Substantia nigra (tissue), 51 donors: ENCODE measurements at places on chromosomes 13 and 19.
A peak's percentile ranks its signal among the peaks of the same experiment; 100 is the strongest.

DNA sequence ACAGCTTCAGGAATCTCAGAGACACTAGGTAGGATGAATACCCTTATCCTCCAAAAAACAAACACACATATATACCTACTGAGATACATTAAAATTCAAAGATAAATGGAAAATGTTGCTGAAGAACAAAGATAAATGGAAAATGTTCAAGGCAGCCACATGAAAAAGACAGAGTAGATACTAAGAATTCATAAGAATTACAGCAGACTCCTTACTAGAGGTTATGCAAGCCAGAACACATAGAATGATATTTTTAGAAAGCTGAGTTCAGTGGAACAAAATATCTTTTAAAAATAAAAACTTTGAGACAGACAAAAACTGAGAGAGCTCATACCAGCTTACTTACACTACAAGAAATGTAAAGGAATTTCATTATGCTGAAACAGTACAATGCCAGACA lies 35.6 kb downstream of the UCHL3 start:
- no peak for DNase-seq

- DNase-seq = no peak
These were observed 72.6 kb downstream of the ZNF536 start for GRCh38 chr19:30444686-30445232.

- DNase-seq = no peak
These were observed 5.3 kb downstream of the MLNR start for GRCh38 chr13:49225223-49226042.

DNA sequence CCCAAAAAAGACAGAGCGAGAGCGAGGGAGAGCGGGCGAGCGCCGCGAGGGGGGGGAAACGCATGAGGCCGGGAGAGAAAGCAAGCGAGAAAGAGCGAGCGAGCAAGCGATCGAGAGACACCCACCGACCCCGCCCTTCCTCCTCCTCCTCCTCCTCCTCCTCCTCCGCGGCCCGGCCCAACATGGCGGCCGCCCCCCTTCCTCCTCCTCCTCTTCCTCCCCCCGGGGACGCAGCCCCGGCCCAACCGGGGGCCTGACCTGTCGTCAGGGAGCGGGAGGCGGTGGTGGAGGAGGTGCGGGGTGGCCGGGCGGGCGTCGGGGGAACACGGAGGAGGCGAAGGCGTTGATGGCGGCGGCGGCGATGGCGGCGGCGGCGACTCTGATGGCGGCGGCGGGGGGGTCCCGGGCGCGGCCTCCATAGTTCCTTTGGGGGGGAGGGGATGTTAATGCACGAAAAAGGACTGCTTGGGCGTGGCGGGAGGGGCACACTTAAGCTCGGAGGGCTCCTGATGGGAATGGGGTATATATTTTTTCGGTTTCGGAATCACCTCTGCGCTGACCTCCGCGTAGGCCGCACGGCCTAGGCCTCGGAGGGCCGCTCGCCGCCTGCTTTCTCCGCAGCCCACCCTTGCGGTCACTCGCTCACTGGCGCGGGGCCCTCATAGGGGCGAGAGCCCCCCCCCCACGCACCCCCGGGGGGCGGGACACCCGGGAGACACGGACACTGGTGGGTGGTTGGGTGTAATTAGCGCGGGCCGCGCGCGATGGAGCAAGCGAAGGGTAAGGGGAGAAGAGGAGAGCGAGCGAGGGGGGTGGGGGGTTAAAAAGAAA lies 1.2 kb downstream of the ZC3H4 start:
- peak; percentile 81 for DNase-seq

DNA sequence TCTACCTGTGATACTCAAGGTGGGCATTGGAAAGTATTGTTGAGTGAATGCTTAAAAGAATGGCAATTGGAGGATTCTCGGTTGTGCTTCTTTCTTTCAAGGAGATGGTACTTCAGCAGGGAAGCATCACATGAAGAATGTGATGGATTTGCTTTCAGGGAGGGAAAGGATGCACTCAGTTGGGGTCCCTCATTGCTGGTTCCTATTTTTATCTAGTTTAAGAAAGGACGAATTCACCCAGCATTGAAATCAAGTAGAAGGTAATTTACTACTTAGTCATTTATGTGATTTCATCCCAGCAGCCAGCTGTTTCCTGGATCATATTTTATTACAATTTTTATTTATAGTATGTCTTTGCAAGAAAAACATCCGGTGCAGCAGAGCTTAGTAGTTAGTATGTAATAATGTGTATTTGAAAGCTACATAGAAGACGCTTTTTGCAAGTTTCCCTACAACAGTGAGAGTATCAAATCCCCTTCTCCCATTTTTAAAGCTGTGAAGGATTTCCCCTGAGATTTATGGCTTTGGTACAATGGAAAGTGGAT lies 417.9 kb downstream of the GPC5 start:
- DNase-seq = no peak

DNA sequence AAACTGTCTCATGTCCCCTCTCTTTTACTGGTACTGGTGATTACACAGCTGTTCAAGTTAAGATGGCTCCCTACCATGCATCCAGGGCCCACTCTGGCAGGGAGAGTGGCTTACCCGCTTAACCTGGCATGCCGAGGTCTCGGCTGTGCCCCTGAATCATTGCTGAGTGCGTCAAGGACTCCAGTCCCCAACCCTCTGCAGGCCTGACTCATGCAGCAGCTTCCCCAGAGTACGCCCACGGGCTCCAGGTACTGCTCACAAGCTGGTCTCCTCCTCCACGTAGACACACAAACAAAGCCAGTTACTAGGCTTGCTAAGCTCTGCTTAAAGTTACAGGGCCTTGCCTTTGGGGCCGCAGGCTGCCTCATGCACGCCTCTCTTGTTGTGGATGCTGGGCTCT lies 447.4 kb downstream of the COG6 start:
- DNase-seq = no peak

- no peak for DNase-seq
These were observed 46.5 kb upstream of the RAP2A start for GRCh38 chr13:97387485-97387839.

DNA sequence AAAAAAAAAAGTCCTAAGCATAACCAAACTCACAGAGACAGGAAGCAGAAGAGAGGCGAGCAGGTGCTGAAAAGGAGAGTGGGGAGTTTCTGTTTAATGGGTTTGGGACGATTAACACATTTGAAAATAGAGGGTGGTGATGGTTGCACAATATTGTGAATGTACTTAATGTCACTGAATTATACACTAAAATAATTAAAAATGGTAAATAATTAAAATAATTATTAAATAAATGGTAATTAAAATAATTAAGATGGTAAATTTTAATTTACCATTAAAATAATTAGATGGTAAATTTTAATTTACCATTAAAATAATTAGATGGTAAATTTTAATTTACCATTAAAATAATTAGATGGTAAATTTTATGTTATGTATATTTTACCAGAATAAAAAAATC lies 74.8 kb upstream of the XPO4 start:
- no peak for DNase-seq

DNA sequence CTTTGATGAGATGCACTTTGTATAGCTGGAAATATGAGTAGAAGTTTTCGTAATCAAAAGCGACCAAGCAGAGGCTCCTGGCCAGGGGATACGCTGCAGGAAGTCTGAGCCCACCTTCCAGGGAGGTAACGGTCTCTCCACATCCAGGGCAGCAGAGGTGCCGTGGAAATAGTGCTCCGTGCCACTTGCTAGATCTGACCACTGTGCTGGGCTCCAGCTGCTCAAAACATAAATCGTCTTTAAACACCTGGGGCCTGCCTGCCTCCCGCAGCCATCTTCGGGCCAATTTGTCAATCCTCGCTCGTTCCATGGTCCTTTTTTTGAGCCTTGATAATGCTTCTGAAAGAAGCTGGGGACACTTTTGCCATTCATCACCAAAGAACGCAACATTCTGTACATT lies 445.0 kb downstream of the ZNF536 start:
- DNase-seq = no peak

GRCh38 chr13:113905018-113905417 lies 41.1 kb upstream of the GAS6 start:
- no peak for DNase-seq

- DNase-seq = no peak
These were observed 4.2 kb upstream of the ICAM1 start for GRCh38 chr19:10266706-10267105.

- DNase-seq = peak; percentile 33
These were observed 1.6 kb upstream of the DIRAS1 start for GRCh38 chr19:2722541-2723344.

DNA sequence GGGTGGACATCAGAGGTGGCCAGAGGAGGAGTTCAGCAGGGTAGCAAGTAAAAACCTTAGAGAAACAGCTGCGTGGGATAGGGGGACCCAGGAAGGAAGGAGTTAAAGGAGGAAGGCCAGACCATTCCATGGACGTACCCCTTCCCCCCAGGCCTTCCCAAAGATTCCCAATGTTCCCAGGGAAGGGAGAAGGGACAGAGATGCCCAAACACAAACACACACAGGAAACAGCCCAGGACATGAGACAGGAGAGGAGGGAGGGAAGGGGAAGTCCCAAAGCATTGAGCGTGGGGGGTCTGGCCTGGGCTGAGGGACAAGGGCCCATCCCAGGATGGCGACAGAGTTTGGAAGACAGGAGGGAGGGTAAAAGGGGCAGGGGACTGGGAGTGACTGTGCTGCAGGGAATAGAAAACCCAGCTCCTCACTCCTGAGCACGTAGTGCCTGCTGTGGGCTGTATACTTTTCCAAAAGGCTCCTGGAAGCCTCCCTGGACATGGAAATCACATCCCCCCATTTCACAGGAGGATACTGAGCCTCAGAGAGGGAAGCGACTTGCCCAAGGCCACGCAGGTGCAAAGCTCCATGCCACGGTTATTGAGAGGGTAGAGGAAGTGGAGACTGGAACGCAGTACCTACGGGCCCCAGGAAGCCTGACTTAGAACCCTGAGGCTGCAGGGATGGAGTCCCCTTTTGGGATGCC lies 1.1 kb downstream of the SYDE1 start:
- no peak for DNase-seq

DNA sequence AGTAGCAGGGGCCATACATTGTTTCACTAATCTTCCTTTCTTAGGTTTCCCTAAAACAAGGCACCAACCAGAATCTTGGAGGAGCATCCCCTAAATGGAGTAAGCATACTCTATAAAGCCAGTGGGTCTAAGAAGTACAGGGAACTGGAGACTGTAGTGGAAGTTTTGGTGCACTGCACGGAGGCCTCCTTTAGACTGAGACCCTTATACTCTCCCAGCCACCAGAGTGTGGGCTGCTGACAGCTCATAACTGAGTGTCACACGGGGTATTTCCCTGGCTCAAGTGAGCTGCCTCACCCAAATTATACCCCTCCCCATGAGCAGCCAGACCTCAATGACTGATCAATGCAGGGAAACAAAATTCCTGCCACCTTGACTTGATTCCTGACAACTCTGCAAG lies 349.5 kb downstream of the NDFIP2 start:
- no peak for DNase-seq

DNA sequence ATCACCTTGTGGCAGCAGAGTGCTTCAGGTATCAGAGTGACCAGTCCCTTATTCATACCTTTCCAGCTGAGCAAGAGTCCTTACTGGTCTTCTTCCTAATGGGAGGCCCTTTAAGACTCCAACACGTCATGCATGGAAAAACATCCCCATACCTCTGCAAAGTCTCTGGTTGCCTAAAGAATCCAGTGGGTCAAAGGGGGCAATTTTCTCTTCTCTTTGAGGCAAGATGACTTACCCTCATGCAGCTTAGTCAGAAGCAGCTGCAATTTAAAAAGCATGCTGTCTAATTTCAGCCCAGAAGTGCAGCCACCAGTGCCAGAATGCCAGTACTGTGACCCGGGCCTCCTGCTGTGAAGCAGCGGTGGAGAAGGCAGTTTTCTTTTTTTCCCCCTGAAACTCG lies 18.7 kb downstream of the PPP5C start:
- no peak for DNase-seq

GRCh38 chr19:10761443-10762250 lies 43.8 kb downstream of the DNM2 start:
- no peak for DNase-seq

- no peak for DNase-seq
These were observed 286.3 kb downstream of the POU4F1 start for GRCh38 chr13:78317030-78317429.

GRCh38 chr19:52734331-52734892 lies 432 bp downstream of the ZNF611 start:
- DNase-seq = no peak

GRCh38 chr13:48942131-48942530 lies 33.6 kb upstream of the FNDC3A start:
- DNase-seq = no peak

DNA sequence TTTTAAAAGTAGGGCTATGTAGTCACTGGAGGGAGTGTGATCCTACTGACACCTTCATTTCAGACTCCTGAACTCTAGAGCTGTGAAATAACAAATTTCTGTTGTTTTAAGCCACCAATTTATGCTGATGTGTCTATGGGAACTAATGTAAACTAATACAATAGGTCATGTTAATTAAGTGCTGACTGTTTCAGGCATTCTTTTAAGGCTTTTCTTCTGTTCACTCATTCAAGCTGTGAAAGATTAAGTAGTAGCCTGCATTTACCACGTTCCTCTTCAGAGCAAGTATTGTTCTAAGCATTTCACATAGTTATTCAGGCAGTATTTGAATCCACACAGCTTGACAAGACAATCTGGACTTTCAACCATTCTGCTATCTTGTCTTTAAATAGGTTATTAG lies 1135.0 kb downstream of the SLITRK1 start:
- no peak for DNase-seq

DNA sequence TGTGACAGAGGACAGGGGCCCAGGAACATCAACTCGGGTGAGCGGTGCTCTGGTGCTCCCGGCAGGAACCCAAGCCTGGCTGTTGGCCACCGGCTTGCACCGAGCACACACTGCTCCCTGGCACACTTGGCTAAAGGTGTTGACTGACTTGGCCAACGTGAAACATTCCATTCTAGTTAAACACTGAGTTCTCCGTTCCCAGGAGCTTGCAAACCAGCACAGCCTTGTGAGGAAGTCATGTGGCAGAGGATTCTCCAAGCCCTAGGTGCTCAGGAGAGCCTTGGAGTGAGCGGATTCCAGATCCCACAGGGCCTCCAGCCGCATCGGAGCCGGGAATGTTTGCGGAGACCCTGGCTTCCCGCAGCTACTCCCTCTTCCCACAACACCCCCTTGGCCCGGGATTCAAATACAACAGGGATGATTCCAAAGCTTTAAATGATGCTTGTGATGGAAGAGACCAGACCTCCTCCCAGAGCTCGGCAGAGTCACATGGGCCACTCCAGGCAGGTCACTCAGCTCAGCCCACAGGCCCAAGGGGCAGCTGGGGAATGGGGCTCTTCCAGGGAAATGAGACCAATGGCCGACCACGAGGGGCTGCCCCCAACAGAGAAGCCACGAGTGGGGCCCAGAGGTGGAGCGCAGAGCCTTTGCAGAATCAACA lies 2.9 kb downstream of the C13orf46 start:
- no peak for DNase-seq
